ENCODE measurements at places on chromosomes 1 and 21.

GRCh38 chr1:12486401-12487005 is 131.5 kb downstream of the DHRS3 start:
- H3K4me1 ChIP-seq, result peaks cover 13% of the 10 kb centered on the region
- DNase-seq, result no peak
- no peaks in the 10 kb centered on the region for H3K27me3 ChIP-seq
- no peak overlapping the region for H3K27ac ChIP-seq
- peaks cover 11% of the 10 kb centered on the region for H3K36me3 ChIP-seq
- H3K4me3 ChIP-seq, result no peak overlapping the region

- no peak for DNase-seq
- H3K4me1 ChIP-seq, result no peaks in the 10 kb centered on the region
- H3K36me3 ChIP-seq, result no peaks in the 10 kb centered on the region
- no peaks in the 10 kb centered on the region for H3K27me3 ChIP-seq
- H3K4me3 ChIP-seq, result no peak overlapping the region
- H3K27ac ChIP-seq, result no peak overlapping the region
Observed at GRCh38 chr1:234639961-234640360, 30.0 kb upstream of the IRF2BP2 start.

GRCh38 chr1:201675143-201675542 is 136.2 kb downstream of the NAV1 start:
- peaks cover 23% of the 10 kb centered on the region for H3K27me3 ChIP-seq
- DNase-seq, result no peak
- no peaks in the 10 kb centered on the region for H3K4me1 ChIP-seq
- no peak overlapping the region for H3K27ac ChIP-seq

DNA sequence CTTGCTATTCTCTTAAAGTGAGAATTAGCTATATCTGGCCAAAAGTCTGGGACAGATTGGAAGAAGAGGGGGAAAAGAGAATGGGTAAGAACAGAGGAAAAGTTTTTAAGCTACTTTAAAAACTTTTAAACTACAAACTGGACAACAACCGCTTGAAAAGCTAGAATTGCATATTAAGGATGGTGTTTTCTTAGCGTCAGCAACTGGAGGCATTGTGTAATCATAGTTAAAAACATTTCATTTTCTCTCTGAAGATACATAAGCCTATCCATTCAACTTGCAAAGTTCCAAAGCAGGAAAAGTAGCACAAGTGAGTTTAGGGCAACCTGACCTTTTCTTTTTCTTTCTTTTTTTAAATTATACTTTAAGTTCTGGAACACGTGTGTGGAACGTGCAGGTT is 10.9 kb downstream of the PBX1 start:
- no peak overlapping the region for H3K27ac ChIP-seq
- DNase-seq, result no peak
- no peaks in the 10 kb centered on the region for H3K36me3 ChIP-seq

GRCh38 chr1:191734321-191734720 is 423.9 kb upstream of the RGS18 start:
- H3K36me3 ChIP-seq, result no peaks in the 10 kb centered on the region
- no peaks in the 10 kb centered on the region for H3K27me3 ChIP-seq
- DNase-seq, result no peak
- H3K4me1 ChIP-seq, result no peaks in the 10 kb centered on the region

- H3K4me1 ChIP-seq, result no peaks in the 10 kb centered on the region
- no peak overlapping the region for H3K27ac ChIP-seq
- no peak for DNase-seq
- H3K27me3 ChIP-seq, result no peaks in the 10 kb centered on the region
- H3K36me3 ChIP-seq, result no peaks in the 10 kb centered on the region
- no peak overlapping the region for H3K4me3 ChIP-seq
Observed at GRCh38 chr1:170823120-170823519, 112.2 kb upstream of the MROH9 start.

DNA sequence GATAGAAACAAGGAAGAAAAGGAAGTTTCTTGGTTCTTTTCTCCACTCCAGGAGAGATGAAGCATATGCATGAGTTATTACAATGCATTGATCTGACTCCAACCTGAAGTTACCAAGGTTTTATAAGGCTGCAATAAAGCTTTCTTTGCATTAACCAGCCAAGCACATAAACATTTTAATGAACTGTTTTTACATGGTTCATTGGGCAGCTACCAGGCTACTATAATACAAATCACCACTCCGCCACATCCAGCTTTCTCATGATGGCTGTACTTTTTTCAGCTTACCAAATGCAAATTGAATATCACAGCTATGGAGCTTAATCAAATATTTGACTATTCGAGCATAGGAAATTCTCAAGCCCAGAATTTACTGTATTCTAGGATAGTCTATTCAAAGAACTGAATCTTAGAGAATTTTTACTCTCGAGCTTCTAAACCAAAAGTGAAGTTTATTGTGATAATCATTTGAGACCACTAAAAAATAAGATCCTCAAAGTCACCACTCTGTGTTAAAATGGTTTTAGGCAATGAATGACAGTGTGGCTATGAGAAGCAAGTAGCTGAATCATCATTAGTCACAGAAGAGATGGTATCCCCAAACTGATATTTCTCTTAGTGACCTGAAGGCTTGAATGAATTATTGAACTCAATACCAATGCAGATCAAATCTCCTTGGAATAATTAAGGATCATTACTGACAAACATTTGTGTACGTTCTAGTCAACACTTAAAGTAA is 58.6 kb upstream of the ZNF281 start:
- no peak overlapping the region for H3K27ac ChIP-seq
- peaks cover 14% of the 10 kb centered on the region for H3K4me1 ChIP-seq

GRCh38 chr1:165560883-165561656 is 17.3 kb downstream of the LRRC52 start:
- H3K27me3 ChIP-seq, result peaks cover 69% of the 10 kb centered on the region
- DNase-seq, result no peak
- H3K36me3 ChIP-seq, result no peaks in the 10 kb centered on the region
- H3K4me1 ChIP-seq, result no peaks in the 10 kb centered on the region
- no peak overlapping the region for H3K27ac ChIP-seq
- H3K4me3 ChIP-seq, result no peak overlapping the region

DNA sequence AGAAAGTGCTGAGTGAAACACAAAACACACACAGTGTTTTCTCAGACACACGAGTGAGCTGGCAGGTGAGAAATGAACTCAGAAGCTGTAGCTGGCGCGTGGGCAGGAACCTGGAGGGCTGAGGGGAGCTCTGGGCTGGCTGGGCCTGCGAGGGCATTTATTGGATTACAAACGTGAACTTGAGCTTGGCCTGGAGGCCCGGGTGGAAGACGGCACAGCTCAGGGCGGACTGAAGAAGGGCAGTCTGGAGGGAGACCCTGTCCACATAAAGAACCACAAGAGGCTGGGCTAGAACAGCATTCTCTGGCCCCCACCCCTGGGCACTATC is 52.1 kb upstream of the ADARB1 start:
- H3K4me3 ChIP-seq, result no peak overlapping the region
- H3K36me3 ChIP-seq, result no peaks in the 10 kb centered on the region
- no peak overlapping the region for H3K27ac ChIP-seq
- H3K4me1 ChIP-seq, result peaks cover 7% of the 10 kb centered on the region
- H3K27me3 ChIP-seq, result peaks cover 38% of the 10 kb centered on the region

DNA sequence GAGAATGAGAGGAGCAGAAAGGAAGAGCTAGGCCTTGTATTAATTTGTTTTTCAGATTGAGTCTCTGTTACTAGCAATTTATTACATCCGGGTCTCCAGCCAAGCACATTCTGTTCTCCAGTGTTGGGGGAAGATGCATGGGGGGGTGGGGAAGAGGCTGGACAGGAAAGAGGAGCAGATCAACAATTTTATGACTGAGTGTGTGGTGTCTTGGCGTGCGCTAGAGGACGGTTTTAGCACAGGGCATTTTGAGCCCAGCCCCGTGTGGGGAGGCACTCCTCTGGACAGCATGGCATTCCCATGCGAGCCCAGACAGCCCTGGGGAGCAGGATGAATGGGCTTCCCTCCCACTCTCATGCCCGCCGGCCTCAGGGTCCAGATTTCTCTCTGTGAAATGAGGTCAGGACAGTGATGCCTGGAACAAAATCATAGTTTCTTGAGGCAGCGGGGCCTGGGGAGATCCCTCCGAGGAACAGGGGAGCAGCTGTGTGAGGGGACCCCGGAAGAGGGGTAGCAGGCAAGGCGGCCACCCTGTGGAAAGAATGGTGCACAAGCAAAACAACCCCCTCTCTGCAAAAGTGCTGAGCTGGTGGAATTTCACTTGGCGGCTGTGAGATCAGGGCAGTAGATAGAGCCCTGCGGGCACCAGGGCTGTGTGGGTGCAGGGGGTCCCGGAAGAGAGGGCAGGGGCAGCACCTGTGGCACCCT is 16.3 kb downstream of the SOX13 start:
- no peaks in the 10 kb centered on the region for H3K27me3 ChIP-seq
- no peak overlapping the region for H3K4me3 ChIP-seq
- no peaks in the 10 kb centered on the region for H3K36me3 ChIP-seq
- H3K27ac ChIP-seq, result peak overlapping the region; percentile 57
- H3K4me1 ChIP-seq, result peaks cover 47% of the 10 kb centered on the region
- DNase-seq, result no peak

DNA sequence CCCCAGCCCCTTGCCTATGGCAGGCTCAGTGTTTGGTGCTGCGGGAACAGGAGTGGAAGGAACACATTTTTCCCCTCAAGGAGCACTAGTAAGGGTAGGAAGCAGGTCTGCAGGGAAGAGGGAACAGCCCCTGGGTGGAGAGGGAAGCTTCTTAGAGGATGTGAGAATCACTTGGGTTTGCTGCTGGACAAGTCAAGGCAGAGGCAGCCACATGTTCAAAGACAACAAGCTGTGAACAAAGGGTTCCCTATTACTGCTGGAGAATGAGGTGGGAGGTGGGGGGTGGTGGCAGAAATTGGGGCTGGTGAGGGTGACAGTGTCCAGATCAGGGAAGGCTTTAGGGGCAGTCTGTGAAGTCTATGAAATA is 24.8 kb upstream of the CITED4 start:
- no peak for DNase-seq
- H3K27ac ChIP-seq, result no peak overlapping the region
- peaks cover 4% of the 10 kb centered on the region for H3K4me1 ChIP-seq
- no peaks in the 10 kb centered on the region for H3K36me3 ChIP-seq

GRCh38 chr1:106768501-106768900 is 288.0 kb upstream of the PRMT6 start:
- no peak overlapping the region for H3K27ac ChIP-seq
- H3K4me3 ChIP-seq, result no peak overlapping the region
- no peaks in the 10 kb centered on the region for H3K36me3 ChIP-seq
- H3K27me3 ChIP-seq, result no peaks in the 10 kb centered on the region
- H3K4me1 ChIP-seq, result no peaks in the 10 kb centered on the region
- DNase-seq, result no peak

GRCh38 chr1:214440219-214440965 is 111.0 kb downstream of the PTPN14 start:
- H3K4me3 ChIP-seq, result peak overlapping the region; percentile 51
- H3K27me3 ChIP-seq, result no peaks in the 10 kb centered on the region
- H3K36me3 ChIP-seq, result no peaks in the 10 kb centered on the region
- H3K4me1 ChIP-seq, result peaks cover 16% of the 10 kb centered on the region

- H3K4me1 ChIP-seq, result peaks cover 5% of the 10 kb centered on the region
- H3K27me3 ChIP-seq, result no peaks in the 10 kb centered on the region
- H3K27ac ChIP-seq, result no peak overlapping the region
- no peak overlapping the region for H3K4me3 ChIP-seq
Observed at GRCh38 chr1:35847935-35848565, 35.0 kb upstream of the AGO1 start.

GRCh38 chr1:162366671-162367070 is 10.0 kb downstream of the SPATA46 start:
- H3K4me1 ChIP-seq, result no peaks in the 10 kb centered on the region
- no peak for DNase-seq
- H3K4me3 ChIP-seq, result no peak overlapping the region
- H3K36me3 ChIP-seq, result no peaks in the 10 kb centered on the region
- peaks cover 27% of the 10 kb centered on the region for H3K27me3 ChIP-seq
- no peak overlapping the region for H3K27ac ChIP-seq

DNA sequence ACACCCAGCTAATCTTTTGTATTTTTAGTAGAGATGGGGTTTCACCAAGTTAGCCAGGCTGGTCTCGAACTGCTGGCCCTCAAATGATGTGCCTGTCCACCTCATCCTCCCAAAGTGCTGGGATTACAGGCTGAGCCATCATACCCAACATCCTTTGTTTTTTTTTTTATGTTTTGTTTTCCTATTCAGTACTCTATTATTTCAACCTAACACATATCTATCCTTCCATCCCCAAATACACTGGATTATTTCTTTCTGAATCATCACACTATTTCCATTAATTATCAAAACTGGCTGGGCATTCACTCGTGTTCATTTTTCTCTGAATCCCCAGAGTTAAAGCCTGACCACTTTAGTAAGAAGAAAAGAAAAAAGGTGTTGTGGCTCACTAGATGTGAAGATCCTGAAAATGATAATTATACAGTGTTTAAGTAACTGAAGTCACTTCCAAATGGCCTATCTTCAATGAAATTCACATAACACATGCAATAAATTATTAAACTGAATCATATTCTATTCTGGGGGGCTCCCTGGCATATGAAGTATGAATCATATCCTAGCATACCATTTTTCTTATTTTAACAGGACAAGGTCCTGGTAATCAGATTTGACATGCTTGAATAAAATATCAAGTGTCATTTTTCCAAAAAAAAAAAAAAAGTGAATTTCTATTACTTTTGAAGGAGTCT is 1754.2 kb downstream of the BRINP3 start:
- no peaks in the 10 kb centered on the region for H3K4me1 ChIP-seq
- no peak overlapping the region for H3K4me3 ChIP-seq
- no peaks in the 10 kb centered on the region for H3K27me3 ChIP-seq
- no peaks in the 10 kb centered on the region for H3K36me3 ChIP-seq
- no peak overlapping the region for H3K27ac ChIP-seq

DNA sequence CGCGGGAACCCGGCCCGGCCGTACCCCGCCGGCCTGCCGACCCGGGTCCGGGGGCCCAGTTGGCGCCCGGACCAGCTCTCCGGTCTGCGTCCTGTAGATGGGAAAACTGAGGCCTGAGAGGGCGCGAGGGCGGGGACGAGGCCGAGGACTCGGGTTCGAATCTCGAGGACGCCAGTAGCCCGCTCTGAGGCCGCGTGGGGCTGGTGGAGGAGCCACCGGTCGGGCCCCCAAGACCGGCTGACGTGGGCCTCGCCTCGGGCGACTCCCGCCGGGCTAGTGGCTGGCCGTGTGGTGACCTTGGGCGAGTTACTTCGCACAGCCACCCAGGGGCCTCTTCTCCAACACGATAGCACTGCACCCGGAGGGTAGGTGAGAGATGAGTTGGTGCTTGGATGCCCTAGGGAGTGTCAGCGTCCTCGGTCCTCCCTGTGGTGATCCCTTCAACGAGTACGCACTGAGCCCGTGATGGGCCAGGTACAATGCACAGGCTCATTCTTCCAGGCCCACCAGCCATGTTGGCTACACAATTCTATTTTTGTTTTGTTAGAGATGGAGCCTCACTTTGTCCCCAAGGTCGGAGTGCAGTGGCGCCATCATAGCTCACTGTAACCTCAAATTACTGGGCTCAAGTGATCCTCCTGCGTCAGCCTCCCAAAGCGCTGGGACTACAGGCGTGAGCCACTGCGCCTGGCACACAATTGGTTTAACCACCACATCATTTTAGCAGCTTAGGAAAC is 404 bp upstream of the SCMH1 start:
- no peaks in the 10 kb centered on the region for H3K27me3 ChIP-seq
- peaks cover 7% of the 10 kb centered on the region for H3K4me1 ChIP-seq
- peak overlapping the region; percentile 13 for H3K27ac ChIP-seq
- peak overlapping the region; percentile 66 for H3K4me3 ChIP-seq

Data from central memory CD8-positive, alpha-beta T cell (primary cell).